ENCODE measurements at places on chromosomes 13 and 19.

DNA sequence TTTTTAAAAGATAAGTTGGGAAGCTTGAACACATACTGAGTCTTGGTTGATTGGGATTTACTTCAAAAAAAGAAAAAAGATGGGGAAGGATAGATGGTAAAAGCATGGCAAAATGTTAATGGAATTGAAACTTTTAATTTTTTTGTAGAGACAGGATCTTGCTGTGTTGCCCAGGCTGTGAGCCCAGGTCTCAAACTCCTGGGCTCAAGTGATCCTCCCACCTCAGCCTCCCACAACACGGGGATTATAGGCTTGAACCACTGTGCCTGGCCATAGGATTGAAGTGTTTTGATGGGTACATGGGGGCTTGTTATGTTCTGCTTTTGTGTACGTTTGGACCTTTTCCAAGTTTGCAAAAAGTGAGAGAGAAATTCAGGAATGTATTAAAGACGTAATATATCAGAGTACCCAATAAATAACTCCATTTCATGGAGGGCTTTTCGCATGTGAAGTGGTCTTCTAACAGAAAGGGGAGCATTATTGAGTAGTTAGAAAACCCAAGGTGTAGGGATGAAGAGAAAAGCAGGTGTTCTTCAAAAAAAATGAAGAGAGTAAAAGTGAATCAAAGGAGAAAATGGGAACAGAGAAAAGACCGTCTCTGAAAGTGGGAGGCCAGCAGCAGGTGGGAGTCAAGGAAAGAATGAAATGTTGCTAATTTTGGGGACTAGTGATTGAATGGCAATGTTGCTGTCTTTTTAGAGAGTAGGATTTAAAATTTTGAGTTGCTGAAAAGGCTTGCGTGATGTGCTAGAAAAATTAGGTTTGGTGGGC, 55.2 kb downstream of the GARRE1 start:
- no peak for DNase-seq

DNA sequence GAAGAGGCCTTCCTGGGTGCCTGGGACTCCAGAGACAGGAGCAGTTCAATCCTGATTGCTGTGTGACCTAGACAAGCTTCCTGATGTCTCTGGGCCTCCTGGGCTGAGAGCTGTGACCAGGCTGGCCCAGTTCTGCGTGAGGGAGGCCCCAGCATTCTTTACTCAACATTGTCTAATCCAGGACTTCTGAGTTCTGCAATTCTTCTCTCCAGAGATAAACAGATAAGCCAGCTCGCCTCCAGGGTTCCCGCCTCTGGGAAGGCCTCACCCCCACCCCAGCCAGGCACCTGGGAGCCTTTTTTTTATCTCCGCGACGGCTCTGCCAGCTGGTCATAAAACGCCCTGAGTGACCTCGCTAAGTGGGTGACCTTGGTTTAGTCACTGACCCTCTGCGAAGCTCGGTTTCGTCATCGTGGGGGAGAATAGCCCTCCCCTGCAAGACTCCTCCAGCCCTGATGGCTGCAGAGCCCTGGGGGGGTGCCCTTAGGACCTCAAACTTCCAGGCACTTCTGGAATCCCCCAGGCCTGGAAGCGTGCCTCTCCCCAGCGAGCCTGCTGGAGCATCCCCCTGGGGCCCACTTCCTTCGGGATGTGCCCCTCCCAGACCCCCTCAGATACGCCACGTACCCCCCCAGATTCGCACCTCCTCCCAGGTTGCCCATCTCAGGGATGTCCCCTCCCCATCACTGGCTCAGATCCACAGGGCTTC, 1.9 kb downstream of the SULT2B1 start:
- no peak for DNase-seq

DNA sequence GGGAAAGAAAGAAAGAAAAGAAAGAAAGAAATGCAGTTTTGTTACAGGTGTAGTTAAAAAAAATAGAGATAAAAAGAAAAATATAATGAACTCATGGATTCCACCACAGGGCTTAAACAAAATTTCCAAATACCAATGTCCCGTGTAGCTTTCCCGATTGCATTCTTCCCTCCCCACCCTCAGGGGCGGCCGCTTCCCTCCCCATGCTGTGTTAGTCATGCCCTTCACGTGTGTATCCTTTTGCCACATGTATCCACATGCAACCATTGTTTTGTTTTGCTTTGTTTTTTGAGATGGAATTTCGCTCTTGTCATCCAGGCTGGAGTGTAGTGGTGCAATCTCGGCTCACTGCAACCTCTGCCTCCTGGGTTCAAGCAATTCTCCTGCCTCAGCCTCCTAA, 3.6 kb upstream of the KMT5C start:
- DNase-seq = no peak

DNA sequence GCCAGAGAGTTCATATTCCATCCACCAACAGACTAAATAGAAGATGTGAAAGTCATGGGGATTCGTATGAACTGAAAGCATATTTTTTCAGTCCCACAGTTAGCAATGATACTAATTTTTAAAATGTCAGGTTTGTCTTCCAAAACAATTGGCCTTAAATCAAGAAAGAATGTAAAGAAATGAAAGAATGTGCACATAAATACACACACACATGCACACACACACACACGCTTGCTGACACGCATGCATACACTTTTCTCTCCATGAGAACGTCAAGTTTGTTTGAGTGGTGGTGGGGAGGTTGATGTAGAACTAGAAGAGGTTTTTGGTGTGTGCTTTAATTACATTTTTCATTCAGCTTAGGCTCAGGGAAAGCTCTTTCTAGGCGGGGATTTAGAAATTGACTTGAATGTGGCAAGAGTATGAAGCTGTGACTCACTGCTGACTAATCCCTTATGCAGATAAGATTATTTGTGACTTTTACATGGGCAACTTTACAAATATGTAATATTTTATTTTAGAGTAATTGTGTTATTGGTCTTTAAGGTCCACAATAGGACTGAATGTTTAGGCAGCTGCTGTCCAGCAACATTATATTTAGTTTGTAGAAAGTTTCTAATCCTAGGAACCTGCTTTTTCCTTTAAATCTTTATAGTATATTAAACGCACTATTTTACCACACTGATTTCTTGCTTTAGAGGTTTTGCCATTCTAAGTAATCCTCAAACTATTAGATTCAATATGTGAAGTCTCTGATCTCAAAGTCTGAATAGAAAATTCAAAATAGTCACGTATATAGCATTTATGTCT, 18.8 kb downstream of the FLT1 start:
- no peak for DNase-seq

GRCh38 chr13:30404207-30404606, 18.1 kb upstream of the UBE2L5 start:
- DNase-seq = no peak

DNA sequence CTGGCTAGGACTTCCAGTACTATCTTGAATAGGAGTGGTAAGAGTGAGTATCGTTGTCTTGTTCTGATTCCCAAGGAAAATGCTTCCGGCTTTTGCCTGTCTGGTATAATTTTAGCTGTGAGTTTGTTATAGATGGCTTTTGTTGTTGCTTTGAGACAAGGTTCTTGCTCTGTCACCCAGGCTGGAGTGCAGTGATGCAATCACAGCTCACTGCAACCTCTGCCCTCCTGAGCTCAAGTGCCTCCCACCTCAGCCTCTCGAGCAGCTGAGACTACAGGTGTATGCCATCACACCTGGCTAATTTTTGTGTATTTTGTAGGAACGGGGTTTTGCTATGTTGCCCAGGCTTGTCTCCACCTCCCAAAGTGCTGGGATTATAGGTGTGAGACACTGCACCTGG, 6.1 kb upstream of the ZNF543 start:
- DNase-seq = no peak

DNA sequence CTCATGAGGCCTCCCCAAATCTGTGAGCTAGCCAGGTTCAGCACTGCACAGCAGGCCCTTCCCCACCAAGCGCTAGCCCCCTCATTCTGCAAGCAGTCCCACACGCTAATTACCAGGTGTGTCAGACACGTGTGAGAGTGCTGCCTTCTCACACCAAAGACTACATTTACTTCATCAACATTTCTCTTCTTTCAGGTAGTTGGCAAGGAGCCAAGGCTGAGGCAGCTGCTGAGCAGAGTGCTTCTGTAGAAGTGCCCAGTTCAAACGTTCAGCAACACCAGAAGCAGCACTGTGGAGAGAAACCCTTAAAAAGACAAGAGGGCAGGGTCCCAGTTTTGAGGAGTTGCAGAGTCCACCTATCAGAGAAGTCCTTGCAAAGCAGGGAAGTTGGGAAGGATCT, 6.4 kb downstream of the ZNF773 start:
- no peak for DNase-seq

GRCh38 chr13:50080911-50081678, 65.9 kb downstream of the KCNRG start:
- peak; percentile 84 for DNase-seq

DNA sequence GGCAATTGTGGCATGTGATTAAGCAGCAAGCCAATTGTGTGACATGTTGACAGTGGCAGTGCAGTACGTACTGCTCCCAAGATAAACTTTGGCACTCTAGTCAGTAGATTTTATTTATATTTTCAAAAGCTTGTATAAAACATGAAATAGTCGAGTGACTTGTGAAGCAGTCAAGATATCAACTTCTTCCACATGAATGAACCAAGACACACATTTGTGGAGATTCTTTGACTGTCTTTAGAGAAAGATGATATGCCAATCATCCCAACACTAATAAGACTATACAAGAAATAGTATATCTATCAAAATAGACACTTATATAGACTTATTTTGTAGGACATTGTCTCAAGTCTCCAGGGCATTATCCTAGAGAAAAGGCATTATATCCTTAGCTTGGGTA, 538.0 kb downstream of the DCT start:
- no peak for DNase-seq

DNA sequence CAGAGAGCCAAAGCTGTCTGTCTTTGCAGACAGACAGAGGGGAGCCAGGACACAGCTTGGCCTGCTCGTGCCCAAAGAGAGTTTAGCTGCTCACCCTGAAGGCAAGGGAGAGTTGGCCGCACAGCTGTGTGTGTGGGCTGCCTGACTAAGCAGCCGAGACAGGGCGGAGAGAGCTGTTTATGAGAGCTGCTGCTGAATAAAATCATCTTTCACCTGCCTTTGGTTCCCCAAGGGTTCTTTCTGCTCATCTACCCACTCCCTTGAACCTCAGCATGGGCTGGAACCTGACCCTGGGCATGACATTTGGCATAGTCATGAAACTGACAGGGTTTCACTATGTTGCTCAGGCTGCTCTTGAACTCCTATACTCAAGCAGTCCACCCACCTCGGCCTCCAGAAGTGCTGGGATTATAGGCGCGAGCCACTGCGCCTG, 98.2 kb downstream of the RBM26 start:
- no peak for DNase-seq

DNA sequence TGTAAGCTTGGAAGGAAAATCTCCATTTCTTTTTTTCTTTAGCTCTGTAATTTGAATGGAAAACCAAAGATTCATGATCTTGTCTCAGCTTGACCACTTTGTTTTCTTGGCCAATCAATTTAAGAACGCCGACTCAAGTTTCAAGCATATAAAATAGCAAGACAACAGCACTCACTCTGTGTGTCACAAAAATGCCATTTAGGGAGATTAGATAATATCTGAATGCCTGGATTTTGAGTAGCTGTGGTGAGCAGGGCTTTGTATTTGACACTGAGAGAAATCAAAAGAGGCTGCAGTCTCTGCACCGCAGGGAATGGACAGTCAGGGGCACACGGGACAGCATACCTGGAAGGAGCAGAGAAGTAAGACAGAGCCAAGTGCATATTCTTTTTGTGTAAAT, 209.5 kb upstream of the SLC10A2 start:
- no peak for DNase-seq

DNA sequence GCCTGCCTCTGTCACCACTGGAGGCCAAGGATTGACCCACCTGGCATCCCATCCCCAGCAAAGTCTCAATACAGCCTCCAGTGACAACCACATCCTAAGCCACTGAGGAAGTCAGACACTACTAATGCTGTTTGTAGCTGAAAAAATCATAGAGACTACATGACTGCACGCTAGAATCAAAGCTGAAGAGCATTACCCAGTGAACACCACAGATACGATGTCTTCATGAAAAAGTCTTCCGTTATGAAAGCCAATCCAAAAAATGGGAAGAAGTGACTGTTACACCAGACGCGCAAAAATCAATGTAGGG, 11.1 kb upstream of the NUP62 start:
- DNase-seq = no peak

DNA sequence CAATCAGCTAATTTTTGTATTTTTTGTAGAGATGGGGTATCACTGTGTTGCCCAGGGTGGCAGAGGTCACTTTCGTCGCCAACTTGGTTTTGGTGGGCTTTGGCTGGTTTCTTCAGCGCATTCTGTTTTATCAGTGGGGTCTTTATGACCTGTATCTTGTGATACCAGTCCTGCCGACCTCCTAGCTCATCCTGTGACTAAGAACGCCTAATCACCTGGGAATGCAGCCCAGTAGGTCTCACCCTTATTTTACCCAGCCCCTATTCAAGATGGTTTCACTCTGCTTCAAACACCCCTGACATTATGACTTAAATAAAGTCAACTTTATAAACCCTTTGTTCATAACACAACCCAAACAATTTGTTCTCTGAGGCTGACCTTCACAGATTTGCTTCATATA, 3.0 kb upstream of the ZNF878 start:
- no peak for DNase-seq

DNA sequence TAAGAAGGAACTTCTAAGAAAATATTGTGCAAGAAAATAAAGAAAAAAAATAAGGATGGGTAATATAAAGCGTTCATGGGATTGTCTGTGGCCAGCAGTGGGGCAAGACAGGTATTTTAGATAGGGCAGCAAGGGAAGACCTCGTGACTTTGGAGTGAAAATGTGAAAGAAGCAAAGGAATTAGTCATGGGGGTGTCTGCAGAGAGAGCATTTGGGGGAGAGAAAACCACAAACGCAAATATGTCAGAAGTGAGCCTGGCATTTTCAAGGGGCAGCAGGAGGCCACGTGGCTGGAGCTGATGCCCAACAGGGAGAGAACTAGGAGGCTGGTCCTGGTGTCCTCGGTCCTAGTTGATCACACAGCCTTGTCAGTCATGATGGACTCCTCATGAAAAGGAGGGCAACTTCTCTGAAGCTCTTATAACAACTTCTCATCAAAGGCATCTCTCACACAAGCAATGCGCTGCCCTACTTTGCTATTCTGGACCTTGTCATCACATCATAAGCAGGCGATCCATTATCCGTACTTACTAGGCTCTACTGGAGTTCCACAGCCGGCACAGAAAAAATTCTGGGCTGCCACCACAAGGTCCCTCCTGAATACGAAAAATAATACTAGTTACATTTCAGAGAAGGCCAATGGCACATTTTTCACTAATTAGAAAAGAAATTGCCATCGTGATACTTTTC, 31.0 kb downstream of the RUBCNL start:
- DNase-seq = no peak

GRCh38 chr19:19256072-19256969, 16.8 kb downstream of the TM6SF2 start:
- no peak for DNase-seq

- no peak for DNase-seq
These were observed 152.5 kb upstream of the MAB21L1 start for GRCh38 chr13:35629026-35629425.
